Amygdala (tissue), 56 donors: ENCODE measurements at places on chromosomes 5 and 9.

DNA sequence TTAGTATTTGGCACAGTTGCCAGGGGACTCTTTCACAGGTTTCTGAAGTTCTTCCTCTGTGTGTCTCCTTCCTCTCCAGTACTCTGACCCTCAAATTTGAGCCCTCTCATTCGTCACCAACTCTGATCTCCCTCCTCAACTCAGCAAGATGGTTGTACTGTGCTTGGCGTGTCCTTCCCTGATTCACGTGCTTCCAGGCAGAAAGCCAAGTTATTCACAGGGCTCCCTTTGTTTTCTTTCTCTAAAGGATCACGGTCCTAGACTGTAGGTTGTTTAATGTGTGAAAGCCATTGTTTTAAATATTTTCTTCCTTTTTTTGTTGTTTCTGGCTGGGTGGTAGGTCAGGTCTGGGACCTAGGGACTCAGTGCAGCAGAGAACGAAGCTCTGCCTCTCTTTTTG lies 142.9 kb downstream of the DMAC1 start:
- DNase-seq: peak; percentile 38

DNA sequence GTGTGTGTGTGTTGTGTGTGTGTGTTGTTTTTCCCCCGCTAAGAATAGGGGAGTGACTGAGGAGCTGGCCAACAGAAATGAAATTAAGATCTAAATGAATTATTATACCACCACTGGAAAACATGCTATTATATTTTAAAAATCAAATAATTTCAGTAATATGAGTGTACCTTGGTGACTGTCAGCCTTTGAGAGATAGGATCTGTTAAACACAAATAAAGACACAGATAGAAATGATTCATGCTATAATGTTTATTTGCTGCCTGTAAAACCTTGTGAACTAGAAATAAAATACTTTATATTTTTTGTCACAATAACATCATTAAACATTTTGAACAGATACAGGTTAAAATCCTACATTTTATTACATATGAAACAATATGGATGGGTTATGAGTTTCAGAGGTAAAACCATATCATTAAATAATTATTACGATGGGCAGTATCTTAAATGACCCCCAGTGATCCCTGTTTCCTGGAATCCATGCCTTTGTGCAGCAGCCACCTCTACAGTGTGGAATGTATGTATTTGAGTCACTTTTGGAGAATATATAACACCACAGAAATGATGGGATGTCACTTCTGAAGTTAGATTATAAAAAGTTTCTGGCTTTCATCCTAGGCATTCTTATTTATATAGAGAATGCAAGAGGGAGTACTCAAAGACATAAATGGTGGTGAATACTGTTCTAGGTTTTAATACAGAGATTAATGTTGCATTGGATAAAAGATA lies 617.2 kb downstream of the CDH18 start:
- no peak for DNase-seq

GRCh38 chr9:126514037-126514821 lies 99.5 kb upstream of the LMX1B start:
- DNase-seq: peak; percentile 50

- DNase-seq: no peak
Observed at GRCh38 chr9:117120061-117120460, 294.8 kb downstream of the ASTN2 start.

- DNase-seq: no peak
Observed at GRCh38 chr9:71333321-71333720, 211.9 kb upstream of the TRPM3 start.

DNA sequence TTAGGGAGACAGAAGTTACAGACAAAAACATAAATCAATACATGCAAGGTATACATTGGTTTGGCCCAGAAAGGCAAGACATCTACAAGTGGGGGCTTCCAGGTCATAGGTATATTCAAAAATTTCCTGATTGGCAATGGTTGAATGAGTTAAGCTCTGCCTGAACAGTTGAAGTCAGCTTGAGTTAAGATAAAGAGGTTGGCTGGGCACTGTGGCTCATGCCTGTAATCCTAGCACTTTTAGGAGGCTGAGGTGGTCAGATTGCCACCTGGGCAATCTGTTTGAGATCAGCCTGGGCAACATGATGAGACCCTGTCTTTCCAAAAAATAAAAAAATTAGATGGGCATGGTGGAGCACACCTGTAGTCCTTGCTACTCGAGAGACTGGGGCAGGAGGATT lies 16.3 kb downstream of the TMC1 start:
- no peak for DNase-seq

DNA sequence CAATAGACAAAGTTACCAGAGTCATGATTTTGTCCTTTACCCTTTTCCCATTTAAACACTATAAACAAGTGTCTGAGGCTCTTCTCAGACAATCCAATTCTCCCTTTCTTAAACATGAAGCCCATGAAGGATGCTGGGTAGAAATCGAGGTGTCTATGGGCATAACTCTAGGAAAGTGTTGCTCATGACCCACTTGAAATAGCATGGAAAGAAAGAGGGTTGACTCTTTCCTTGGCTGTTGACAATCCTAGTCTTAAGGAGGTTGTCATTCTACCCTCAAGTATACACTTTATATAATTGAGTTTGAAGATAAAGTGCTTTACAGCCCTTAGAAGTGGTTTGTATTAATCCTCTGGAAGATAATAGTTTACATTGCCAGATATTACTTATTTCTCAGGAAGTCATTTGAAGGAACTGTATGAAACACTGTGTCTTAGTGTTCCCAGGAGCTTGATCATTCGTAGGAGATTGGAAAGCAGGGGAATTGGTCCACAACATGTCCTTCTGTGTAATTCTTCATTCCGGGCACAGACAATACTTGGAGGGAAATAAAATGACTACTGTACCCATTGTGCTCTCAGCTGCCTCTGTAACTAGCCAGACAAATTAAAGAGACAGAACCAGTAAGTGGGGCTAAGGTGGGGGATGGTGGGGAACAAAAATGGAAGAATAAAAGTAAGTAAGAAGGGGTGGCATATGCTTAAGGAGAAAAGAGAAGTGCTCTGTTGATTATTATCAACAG lies 1078.3 kb upstream of the DMAC1 start:
- no peak for DNase-seq

- DNase-seq: no peak
Observed at GRCh38 chr9:27341545-27342294, 44.8 kb upstream of the EQTN start.

- no peak for DNase-seq
Observed at GRCh38 chr9:32200896-32201295, 183.5 kb upstream of the ACO1 start.

GRCh38 chr9:35044071-35044470 lies 28.4 kb downstream of the VCP start:
- no peak for DNase-seq

GRCh38 chr5:3784854-3785253 lies 189.2 kb downstream of the IRX1 start:
- DNase-seq: no peak

DNA sequence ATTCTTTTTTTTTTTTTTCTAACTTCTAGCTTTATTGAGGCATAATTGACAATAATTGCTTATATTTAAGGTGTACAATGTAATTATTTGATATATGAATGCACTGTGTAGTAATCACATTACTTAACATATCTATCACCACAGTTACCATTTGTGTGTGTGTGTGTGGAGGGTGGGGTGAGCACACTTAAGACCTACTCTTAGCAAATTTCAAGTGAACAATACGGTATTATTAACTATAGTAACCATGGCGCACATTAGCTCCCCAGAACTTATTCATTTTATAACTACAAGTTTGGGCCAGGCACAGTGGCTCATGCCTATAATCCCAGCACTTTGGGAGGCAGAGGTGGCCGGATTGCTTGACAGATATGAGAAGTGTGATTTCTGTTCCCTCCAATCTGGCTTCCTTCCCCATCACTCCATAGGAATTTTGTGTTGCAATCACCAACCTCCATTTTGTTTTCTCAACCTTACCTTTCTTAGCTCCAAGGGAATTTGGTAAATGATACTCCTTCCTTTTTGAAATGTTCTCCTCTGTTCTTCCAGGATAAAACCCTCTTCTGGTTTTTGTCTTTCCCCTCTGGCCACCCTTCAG lies 14.9 kb downstream of the TXN start:
- DNase-seq: no peak

GRCh38 chr5:67732921-67733320 lies 482.6 kb upstream of the PIK3R1 start:
- DNase-seq: no peak

GRCh38 chr9:98698856-98699255 lies 9.9 kb downstream of the GABBR2 start:
- DNase-seq: no peak

DNA sequence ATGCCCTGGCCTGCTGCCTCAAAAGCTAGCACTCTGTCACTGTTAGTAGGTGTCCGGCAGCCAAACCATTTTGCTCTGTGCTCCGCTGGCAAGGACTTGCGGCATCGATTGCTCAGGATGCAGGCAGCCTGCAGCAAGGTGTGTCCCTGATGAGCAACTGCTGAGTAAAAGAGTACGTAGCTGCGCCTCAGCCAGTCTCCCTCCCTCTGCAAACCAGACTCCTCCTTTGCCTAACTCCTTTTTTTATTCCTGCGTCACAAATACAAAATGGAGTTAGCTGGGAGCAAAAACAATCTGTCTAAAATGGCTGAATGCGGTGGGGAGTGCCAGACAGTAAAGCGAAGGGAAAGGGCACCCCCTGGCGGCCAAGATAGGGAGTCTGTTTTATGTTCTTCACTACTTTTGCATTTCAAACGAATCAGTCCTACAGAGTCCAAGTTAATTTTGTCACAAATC lies 61.1 kb downstream of the DIAPH1 start:
- DNase-seq: peak; percentile 74

GRCh38 chr9:98429613-98430012 lies 174.2 kb upstream of the TBC1D2 start:
- DNase-seq: no peak

DNA sequence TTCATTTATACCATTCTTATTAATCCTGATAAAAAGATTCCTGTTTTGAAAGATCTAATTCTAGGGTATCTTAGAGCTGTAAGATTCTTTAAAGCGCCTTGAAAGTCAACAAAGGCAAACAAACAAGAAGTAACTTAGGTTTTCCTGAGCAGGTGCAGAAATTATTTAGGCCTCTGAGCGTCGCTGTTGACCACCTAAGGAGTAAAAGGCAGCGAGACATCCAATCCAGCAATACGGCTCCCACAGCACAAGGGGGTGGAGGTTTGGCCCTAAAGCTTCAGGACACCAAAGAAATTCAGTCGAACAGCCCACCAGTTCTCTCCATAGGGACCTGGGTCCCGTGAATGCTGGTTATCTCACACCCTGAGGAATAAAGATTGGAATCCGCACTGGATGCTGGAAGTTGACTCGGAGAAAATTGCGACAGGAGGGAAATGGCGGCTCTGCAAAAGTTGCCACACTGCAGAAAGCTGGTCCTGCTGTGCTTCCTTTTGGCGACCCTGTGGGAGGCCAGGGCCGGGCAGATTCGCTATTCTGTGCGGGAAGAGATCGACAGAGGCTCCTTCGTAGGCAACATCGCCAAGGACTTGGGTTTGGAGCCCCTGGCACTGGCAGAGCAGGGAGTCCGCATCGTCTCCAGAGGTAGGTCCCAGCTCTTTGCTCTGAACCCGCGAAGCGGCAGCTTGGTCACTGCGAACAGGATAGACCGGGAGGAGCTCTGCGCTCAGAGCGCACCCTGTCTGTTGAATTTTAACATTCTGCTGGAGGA lies at the start of gene PCDHGA2:
Gene PCDHGA2, plus strand, starts transcription at position 223 of the 769 bp plus-strand sequence.
- no peak for DNase-seq

DNA sequence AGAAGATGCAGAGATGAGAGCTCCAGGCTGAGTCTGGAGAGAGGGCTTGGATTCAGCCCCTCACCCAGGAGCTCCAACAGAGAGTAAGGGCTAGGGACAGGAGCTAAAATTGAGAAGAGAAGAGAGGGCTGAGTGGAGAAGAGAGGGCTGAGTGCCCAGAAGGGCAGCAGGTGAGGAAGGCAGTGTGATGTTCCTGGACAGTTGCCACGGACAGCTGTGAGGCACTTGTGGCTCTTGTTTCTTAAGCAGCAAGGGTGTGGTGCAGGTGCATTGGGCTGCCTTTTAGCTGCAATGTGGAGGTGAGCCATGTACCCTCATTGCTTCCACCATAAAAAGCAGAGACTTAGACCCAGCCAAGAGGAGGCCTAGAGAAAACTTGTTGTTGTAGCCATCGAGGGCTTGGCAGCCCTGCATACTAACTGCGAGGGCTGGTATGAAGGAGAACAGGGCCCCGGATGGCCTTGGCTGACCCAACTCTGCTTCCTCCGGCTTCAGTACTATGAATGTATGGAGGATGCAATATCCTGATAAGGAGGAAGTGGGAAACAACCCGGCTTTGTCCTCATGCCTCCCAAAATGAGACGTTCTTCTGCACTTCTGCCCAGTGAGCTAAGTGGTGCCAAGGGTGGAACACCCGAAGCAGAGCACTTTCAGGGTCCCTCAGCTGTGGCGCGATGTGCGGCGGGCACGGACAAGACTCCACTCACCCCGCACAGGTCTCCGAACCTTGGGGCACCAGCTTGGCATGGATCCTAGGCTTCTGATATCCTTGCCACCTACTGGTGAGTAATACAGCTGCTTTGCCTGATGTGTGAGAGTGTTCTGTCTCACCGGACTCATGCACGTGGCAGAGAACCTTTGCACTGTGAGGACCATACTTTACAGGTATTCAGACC lies 65.2 kb downstream of the LRRC70 start:
- DNase-seq: no peak

DNA sequence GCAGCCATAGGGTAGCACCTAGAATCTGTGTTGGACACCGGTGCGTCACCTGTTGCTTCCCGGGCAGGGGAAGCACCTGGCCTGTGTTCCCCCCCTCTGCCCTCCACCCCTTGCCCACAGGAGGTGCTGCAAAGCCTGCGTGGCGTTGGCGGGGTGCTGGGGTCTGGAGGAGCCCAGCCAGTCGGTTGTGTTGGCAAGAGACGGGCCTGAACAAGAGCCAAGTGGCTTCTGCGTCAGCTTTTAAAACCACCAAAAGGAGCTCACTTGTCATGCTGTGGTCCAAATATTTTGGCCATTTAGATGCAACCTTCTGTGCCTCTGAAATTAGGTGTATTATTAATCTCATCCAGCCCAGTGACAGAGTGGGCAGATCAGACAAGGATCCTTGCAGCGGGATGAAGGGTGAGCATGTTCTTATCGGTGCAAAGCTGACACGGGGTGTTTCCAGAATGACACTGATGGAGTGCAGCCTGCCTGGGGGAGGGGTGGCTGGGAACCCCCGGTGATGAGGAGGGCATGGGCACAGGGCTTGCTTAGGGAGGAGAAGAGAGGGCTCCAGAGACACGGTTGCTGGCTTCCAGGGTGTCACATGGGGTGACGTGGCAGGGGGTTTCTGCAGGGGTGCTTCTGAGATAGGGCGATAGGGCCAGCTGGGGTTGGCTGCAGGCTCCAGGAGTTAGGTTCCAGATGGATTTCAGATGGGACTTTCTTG lies 9.7 kb upstream of the RXRA start:
- DNase-seq: no peak

DNA sequence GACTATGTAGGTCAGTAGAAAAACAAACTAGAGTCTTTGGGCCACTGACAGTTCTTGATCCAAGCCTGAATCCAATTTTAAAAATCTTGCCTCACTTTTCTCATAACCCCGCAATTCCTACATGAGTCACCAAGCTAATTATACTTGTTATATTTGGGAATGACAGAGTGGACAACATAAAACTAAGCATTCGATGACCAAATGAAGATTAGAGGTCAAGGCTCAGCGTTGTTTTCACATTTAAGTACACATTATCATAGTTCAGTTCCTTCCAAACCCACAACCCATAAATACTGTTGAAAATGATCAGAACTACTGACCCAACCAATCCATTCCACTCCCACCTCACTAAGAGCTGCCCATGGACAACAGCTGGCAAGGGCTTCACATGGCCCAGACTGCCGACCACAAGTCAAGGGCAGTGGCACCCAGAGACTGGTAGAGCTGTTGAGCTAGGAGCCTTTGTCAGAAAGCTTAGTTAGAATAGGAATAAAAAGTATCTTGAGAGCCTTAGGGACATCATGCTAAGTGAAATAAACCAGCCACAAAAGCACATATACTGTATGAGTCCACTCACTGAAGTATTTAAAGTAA lies 64.2 kb downstream of the MYO10 start:
- no peak for DNase-seq
